ENCODE measurements at places on chromosomes 6 and 20.
A peak's percentile ranks its signal among the peaks of the same experiment; 100 is the strongest.

- DNase-seq, result peak; percentile 20
Measured at GRCh38 chr6:33014841-33015634, 5.6 kb upstream of the HLA-DOA start.

DNA sequence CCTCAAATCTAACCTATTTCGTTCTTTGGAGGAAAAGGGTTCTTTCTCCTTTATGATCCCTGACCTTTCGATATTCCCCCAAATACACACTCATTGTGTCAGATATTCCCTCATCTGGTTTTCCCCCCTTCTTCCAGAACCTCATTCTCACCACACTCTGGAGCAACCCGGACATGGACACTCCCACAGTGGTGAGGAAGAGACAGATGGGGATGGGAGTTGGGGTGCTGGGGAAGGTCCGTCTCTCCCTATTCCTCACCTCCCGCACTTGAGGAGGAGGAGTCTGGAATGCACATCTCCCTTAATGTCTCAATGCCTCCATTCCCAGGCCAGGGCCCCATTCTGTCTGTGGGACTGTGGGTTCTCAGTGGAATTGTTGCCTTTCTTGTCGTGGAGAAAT, 1.3 kb downstream of the SLC39A7 start:
- no peak for DNase-seq

DNA sequence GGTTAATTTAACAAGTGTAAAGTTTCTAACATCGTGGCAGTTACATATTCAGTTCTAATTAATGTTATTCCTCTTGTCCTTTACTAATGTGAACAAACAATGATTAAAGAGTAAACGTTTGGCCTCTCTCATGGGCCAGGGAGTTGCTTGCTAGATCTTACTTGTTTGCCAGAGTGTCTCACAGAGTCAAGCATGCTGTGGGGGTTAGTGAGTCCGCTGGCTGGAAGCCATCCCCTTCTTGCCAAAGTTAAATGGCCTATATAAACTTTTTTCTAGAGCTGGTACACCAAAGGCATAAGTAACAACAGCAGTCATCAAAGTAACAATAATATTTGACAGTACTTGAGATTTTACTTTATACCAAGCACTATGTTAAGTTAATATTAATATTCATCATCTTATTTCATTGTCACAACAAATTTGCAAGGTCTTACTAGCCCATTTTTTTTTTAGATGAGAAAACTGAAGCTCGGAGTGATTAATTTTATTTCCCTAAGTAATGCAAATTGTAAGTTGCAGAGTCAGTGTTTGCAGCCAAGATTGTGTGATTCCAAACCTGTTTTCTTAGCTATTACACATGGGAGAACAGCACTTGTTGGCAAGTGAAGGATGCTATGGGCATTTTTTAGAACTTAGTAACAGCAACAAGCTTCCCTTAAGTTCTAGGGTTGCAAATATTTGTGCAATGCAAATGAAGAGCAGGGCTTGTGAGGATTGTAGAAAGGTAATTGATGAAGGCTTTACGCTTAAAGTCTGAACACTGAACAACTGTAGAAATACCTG, 224.5 kb downstream of the RFPL4B start:
- DNase-seq, result no peak

GRCh38 chr20:22999756-23000155, 35.4 kb upstream of the SSTR4 start:
- no peak for DNase-seq

GRCh38 chr6:131948692-131949619, 2.2 kb downstream of the CCN2 start:
- no peak for DNase-seq

GRCh38 chr6:117613920-117614560, 11.7 kb upstream of the GOPC start:
- no peak for DNase-seq

- no peak for DNase-seq
Measured at GRCh38 chr20:24870881-24871280, 78.2 kb upstream of the CST7 start.

DNA sequence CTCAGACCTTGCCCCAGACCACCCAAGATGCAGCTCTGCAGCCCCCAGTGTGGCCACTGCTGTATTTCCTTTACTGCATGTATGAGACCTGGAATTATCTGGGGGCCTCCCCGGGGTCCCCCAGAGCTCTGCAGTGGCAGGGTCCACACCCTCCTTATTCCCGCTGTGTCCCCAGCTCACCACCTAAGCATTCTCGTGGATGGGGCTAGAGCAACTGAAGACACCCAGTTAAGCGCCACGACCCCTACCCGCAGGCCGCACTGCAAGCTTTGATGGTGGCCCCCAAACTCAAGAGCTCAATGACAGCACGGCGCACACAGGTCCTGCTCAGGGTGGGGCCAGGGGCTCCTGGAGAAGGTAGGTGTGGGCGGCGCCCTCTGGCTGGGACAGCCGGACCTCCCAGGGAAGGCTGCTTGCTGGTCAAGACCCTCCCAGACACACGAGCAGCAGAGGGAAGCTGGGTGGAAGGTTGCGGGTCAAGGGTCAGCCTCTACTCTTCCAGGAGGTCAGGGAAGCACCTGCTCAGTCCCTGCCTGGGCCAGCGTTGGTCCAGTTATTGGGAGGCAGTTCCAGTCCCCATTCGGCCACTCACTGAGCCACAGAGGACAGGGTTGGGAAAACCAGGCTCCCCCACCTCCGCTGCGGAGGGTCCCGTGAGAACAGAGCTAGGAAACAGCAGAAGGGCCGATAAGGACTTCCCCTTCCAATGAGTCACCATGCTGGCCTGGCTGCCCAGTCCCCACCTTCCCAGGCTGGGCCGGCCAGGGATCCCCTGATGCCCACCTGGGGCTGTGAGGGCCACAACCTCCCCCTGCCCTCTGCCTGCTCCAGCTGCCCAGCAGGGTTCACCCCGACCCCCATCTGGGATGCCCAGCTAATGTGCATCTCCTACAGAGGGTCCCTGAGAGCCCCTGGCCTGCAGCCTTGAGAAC, 2.9 kb downstream of the LAMA5 start:
- no peak for DNase-seq

GRCh38 chr6:129790785-129791184, 70.3 kb downstream of the TMEM244 start:
- no peak for DNase-seq

DNA sequence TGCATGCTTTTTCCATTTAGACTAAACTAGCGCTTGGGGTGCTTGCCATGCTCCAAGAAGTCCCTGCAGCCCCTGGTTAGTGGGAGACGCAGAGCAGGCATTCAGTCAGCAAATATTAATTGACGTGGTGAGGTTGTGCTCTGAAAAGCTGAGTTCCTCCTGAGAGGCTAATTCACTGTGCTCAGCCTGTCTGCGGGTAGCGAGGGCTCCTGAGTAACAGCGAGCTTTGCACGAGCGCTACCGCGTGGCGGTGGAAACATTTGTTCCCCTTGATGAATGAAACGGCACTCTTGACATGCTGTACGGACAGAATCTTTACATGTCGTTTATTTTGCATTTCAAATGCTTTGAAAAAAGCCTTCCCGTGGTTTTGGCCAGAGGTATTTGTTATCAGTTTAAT, 170.6 kb upstream of the AGPAT4 start:
- DNase-seq, result peak; percentile 27

- DNase-seq, result no peak
Measured at GRCh38 chr6:27333642-27334040, 21.6 kb upstream of the POM121L2 start.

DNA sequence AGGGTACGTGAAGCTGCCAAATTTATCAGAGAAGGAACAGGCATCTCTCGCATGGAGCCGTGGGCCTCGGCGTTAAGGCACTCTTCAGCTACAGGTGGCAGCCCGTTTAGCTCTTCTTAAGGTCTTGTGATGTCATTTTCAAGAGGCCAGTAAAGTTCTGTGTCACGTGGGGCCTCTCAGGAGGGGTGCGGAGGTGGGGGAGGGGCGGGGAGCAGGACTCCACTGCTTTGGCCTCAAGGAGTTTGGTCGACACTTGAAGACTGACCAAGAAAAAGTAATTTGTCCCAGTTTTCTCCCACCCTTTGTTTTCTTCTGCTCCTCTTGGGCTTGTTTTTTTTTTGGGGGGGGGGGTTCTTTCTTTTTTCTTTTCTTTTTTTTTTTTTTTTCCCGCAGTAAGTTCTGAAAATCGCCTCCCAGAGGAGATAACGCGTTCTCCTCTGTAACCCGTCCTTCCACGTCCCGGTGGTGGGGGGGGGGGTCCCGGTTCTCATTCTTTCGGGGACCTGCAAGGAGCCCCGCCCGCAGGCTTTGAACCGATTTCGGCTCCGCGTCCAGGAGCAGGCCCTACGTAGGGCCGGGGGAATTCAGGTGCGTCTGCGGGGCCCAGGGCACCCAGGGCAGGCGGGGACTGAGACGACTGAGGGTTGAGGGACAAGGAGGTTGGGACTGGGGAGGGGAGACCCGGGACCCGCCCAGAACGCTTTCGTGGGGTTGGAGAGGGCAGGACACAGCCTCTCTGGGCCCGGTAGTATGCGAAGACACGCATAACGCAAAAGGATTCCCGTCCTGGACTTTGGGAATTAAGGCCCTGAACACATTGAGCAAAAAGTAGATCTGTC, 26.0 kb downstream of the GPX6 start:
- peak; percentile 64 for DNase-seq

GRCh38 chr6:168828800-168829199, 387.8 kb downstream of the SMOC2 start:
- no peak for DNase-seq

- DNase-seq, result no peak
Measured at GRCh38 chr6:90135667-90136066, 161.0 kb downstream of the BACH2 start.

GRCh38 chr6:44304282-44305199, 8.6 kb downstream of the AARS2 start:
- no peak for DNase-seq

DNA sequence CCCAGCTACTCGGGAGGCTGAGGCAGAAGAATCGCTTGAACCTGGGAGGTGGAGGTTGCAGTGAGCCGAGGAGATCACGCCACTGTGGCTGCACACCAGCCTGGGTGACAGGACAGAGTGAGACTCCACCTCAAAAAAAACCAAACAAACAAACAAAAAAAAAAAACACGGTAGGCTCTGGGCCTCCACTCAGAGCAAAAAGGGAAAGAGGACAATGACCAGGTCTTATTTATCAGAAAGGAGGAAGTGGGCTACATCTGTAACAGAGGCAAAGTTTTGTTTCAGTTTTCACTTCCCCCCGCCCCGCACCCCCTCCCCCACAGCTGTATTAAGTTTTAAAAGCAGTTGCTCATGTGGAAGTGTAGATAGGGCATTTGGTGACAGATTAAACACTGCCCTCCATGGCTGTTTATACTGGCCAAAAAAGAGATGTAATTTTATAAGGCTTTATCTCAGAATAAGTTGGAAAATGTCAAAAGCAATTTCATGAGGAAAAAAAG, 114.6 kb downstream of the RCAN2 start:
- no peak for DNase-seq

DNA sequence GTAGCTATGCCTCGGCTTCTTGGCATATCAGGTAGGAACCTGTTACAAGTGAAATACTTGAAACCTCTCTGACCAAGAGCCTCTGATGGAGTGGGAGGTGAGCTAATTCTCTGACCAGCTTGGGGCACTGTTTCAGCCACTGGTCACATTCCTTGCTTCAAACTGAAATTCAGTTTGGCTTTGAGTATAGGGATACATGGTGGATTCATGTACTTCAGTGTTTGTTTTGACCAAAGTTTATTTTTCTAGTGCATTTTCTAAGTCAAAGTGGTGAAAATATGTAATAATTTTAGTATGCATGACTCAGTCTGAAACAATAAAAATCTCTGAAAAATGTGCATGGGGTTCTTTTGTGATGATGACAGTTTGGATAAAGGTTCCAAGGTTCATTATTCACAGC, 18.6 kb downstream of the TTPAL start:
- DNase-seq, result no peak

DNA sequence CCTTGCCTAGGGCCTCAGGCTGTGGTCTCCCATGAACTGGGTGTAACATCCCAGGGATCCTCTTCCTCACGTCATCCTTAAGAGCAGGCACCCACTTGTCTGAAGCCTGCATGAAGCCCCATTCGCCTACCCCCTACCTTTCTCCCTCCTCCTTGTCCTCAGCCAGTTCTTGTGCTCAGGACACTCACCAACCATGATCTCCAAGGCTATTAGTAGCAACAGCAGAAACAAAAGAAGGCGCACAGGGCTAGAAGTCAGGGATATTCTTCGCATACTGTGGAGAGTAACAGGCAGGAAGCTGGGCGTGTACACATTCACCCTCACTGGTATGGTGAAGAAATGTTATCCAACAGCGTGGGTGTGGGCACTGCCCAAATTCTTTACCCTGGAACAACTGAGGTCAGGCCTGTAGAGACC, 7.3 kb downstream of the RAET1E start:
- no peak for DNase-seq

DNA sequence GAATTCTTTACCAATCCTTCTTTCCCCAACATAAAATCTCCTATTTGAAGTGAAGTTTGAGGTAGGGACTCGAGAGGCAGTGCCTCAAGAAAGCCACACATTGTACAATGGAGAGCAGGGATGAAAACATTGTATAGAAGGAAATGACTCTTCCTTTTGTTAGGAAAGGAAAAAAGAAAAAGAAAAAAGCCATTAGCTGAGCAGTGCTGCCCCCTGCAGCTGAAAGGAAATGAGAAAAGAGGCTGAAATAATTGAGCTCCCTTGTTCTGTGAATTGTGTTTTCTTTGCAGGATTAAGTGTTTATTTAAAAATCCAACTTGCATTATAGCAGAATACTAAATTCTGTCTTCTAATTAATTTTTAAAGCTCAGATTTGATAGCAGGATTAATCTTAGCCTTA, 162.9 kb upstream of the SASH1 start:
- no peak for DNase-seq

DNA sequence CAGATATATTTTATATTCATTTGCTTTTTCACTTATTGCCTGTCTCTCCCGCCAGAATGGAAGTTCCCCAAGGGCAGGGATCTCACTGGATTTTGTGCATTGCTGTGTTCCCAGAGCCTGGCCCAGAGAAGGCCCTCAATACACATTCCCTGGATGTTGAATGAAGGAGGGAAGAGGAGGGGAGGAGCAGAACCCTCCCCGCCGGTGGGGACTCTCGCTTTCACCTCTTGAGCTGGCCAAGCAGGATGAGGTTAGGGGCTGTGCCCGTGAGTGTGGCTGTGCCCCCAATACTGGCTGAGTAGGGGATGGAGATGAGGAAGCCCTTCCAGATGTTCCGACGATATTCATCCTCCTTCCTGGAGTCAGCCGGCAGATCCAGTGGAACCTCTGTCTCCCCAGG, 45.5 kb upstream of the OCSTAMP start:
- DNase-seq, result no peak

- no peak for DNase-seq
Measured at GRCh38 chr6:121540210-121540609, 104.8 kb downstream of the GJA1 start.

- DNase-seq, result no peak
Measured at GRCh38 chr6:160435935-160436334, 87.8 kb downstream of the SLC22A3 start.

- no peak for DNase-seq
Measured at GRCh38 chr6:168104636-168105035, 25.6 kb upstream of the FRMD1 start.

GRCh38 chr20:50111120-50111828, 1.7 kb downstream of the UBE2V1 start:
- peak; percentile 68 for DNase-seq

DNA sequence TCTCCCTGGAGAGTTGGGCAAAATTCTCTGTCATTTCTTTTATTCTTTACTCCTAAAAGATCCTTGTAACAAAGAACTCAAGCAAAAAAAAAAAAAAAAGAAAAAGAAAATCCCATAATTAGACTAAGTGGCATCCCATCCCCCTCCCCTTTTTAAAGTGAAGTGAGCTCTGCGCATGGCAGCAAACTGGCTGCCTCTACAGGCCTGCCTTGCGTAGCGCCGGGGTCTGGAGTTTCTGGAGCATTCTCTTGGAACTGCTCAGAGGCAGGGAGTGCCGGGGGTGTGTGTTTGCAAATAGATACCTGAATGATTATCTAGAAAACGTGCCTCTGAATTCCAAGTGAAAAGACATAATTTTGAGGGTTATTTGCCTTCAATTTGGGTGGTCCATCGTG, 48.1 kb downstream of the FOXC1 start:
- DNase-seq, result no peak
